ENCODE measurements at places on chromosomes 16 and 17.

DNA sequence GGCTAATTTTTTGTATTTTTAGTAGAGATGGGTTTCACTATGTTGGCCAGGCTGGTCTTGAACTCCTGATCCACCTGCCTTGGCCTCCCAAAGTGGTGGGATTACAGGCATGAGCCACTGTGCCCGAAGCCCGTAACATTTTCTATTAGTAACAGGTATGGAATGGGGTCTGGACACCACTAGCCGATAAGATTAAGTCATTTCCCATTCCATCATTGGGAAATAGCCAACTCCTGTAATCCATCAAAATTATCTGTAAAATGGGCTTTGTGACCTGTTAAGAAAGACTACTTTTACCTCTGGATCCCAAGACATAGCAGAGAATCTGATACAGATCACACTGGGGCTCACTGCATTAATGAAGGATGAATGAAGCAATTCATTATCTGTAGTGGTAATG, 3.9 kb upstream of the LUC7L3 start:
- DNase-seq: no peak

DNA sequence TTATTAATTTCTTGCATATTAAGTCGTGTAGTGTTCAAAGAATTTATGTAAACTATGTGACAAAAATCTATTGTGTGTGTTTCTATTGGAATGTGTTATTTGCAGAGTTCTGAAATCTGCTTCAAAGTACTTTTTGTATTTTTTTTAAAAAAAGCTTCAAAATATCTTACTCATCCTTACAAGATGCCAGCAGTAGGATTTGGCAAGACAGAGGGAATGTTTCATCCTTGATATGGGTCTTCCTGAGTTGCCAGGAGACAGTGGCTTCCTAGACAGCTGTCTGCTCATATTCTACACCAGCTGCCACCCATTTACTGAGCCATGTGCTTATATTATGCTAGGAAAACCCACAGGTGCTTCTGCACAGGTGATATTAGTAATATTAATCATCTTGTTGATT, 36.4 kb downstream of the EFCAB5 start:
- no peak for DNase-seq

DNA sequence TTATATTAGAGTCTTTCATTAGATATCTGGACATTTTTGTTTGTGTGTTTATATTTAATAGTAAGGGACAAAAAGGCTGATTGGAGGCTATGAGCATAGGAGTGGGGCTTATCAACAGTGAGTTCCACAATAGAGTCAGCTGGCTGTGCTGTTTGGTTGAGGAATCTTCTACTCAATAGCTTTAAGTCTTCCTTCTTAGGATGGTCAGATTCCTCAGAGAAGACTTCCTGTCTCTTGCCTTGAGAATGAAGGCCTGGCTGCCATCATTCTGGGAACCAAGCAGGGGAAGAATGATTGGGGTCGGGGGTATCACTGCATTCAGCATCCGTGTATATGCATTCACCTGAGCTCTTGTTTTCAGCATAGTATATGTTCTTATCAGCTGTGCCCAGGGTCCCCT, 31.9 kb upstream of the ABCC11 start:
- DNase-seq: no peak

DNA sequence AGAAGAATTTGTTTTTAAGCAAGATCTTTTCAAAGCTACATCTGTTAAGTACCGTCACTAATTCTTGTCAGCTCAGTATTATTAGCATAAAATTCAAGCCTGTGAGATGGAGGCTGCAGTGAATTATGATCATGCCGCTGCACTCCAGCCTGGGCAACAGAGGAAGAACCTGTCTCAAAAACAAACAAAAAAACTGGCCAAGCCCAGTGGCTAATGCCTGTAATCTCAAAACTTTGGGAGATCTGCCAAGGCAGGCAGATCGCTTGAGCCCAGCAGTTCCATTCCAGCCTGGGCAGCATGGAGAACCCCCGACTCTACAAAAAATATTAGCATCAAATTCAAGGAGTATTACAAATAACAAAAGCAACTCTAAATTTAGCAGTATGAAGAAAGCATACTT, 88.0 kb downstream of the STXBP4 start:
- DNase-seq: no peak

DNA sequence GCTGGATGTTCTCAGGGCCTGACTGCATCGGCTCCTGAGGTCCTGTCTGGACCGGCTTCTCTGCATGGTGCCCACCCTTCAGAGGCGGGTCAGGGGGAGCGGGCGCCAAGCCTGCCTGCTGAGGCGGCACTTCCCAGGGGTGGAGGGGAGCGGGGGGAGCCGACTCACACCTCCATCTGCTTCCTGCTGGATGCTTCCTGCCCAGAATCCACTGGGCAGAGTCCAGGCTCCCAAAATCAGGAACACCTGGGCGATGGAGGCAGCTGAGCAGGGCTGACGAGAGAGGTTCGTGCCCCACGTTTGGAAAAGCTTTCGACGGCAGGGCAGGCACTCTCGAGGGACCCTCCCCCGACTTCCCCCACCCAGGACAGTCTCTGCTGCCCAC, 42.2 kb downstream of the TIMM22 start:
- peak; percentile 86 for DNase-seq

DNA sequence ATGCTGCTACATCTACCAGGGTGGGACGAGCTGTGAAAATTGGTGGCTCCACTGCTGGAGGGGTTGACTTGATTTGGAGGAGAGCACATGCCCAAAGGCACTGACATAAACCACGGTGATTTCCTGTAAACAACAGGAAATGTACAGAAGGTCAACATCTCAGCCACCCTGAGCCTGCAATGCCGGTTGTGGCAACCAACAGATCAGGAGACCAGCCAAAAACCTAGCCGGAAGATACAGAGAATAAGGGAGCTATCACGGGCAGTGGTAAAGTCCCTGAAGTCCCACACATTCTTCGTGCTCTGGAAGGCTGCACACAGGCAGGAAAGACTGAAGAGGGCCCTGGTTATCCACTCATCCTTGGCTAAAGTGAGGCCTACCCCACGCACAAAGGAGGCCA, 56.2 kb downstream of the ADCY9 start:
- no peak for DNase-seq

- DNase-seq: no peak
Observed at GRCh38 chr16:14232106-14232864, 161.2 kb downstream of the MRTFB start.

- DNase-seq: no peak
Observed at GRCh38 chr16:62240722-62241121, 204.5 kb upstream of the CDH8 start.

DNA sequence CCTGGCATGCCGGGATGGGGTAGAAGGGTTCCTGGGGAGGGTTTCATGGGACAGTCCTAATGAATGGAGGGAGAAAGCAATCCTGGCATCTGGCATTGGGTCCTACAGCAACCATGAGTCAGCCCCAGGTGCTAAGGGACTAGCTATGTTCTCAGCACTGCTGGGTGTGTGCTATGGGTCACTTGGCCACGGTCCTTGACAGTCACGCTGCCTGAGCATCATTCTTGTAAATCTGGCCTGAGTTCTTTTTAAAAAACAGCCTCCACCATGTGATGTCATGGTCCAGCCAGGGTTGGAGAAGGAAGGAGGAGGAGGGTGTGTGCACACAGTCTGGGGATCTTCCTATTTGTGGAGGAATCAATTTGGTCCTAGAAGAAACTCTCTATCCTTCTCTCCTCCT, 6.2 kb upstream of the RAMP2 start:
- DNase-seq: no peak
